ENCODE measurements at places on chromosomes 13 and 19.
A peak's percentile ranks its signal among the peaks of the same experiment; 100 is the strongest.

DNA sequence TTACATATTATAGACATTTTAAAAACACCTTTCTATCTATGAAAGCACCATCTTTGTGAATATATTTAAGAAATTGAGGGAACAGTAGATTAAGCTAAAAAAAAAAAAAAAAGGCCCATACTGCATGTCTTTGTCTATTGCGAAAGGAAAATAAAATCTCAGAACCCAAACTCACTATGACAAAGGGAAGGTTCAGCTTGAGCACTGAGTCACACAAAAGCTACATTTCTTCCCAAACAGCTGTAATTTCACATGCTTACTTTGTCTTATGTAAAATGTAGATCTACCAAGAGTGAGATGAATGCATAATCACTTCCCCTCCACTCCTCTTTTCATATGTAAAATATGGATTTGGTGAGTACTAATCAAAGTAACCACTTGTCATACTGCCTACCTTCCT, 640.1 kb upstream of the KLF12 start:
- no peak for DNase-seq

- DNase-seq = peak; percentile 29
These were observed 43.3 kb downstream of the VWA8 start for GRCh38 chr13:41917641-41918040.

DNA sequence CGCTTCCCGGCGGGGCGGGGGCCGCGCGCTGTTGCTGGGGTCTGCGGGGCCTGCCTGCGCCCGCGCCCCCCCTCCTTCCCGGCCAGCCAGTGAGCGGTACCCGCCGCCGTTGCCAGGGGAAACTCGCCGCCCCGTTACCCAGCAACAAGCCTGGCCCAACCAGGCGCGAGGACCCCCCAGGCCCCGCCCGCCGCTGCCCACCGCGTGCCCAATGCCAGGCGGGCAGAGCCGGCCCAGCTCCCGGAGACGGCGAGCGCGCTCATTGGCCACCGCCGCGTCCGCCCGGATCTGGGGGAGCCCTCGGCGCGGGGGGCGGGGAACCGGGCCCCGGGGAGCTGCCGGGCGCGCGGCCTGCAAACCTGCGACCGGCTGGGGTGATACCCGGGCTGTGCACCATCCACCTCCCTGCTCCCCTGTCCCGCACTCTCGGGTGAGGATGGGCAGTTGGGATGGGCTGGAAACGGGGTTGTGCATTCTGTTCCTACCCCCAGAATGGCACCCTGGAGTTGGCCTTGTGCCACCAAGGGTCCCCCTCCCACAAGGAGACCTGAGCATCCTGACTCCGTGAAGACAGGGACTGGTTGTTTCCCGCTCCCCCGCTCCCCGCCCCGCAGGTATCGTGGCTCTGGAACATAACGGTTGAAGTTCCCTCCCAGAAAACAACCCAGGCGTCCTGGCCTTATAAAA, 8.8 kb upstream of the BBC3 start:
- peak; percentile 73 for DNase-seq

DNA sequence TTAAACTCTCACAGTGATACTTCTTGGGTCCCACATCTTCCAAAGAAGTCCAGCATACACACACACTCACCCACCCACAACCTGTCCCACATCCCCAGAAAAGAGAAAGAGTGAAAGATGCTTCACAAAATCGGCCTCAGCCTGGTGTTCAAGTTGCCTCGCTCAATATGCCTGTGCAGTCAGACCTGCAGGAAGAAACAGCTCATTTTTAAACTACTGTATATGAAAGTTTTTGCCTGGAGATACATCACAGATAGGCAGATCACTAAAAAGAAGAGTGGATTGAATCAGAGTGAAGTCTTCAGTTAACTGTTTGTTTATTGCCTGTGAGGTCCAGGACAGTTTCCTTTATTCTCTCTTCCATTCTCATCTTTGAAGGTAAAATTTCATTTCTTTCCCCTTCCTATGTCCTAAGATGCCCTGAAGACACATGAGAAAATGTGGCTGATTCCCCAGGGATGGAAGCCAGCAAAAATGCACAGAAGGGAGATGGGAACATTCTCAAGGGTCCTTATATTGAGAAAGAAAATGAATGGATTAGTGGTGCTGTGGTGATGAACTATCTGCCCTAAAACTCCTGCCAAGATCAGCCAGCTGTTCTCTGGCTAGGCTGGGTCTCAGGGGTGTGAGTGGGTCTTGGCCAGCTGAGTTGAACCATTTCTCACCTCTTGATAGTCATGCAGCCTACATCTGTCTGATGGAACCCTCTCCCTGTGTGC, 259.0 kb downstream of the ITGBL1 start:
- DNase-seq = no peak

DNA sequence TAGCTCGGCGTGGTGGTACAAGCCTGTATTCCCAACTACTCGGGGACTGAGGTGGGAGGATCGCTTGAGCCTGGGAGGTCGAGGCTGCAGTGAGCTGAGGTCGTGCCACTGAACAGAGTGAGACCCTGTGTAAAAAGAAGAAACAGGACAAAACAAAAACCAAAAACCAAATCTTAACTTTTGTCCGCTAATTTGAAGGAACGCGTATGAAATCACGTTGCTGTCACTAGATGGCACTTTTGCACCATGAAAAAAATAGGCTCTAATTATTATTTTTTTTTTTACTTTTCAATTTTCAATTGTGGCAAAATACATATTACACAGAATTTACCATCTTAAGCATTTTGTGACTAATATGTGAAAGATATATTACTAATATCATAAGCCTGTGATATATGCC, 17.6 kb upstream of the ZNF835 start:
- DNase-seq = no peak

- no peak for DNase-seq
These were observed 7.9 kb upstream of the DPY19L3 start for GRCh38 chr19:32397671-32398101.

GRCh38 chr13:101383595-101383994, 32.7 kb downstream of the NALCN start:
- DNase-seq = no peak

DNA sequence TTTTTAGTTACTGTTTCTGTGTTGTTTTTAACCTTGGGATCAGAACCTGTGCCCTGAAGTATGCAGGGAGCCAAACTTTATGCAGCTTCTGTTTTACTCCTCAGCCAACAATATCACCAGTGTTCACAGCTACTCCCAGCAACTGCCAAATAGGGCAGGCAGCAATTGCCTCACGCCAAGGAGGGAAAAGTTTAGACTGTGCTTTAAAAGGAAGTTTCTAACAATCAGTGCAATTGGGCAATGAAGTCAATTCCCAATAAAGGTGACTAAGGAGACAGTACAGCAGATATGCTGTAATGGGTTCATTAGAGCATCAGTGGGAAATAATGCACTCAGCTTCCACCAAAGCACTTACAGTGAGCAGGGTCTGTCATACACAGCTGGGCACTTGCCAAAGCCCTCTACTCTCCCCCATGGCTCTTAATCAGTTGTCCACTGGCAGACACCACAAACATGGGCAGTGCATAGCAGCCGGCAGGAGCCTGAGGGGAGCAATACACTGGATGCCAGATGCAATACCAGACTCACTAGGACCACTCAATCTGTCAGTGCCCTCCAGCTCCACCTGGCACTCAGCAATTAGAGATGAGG, 19.3 kb downstream of the ENOX1 start:
- DNase-seq = no peak

DNA sequence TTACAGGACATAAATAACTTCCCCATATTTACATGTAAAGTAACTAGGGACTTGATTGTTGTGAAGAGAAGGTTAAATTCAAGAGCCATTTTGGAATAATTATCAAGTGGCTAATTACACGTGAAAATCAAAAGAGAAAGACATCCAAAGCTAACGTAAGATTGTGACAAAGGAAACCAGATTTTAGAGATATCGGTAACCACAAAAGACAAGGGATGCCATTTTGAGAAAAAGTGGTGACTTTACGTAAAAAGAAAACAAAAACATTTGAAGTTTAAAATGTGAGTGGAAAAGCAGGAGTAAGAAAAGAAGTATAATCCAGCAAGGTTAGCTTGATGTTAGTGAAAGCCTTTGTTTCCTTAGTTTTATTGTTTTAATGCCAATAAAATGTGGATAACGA, 10.9 kb upstream of the VWA8 start:
- peak; percentile 11 for DNase-seq

GRCh38 chr19:46979126-46980105, 40.2 kb upstream of the NPAS1 start:
- DNase-seq = no peak

DNA sequence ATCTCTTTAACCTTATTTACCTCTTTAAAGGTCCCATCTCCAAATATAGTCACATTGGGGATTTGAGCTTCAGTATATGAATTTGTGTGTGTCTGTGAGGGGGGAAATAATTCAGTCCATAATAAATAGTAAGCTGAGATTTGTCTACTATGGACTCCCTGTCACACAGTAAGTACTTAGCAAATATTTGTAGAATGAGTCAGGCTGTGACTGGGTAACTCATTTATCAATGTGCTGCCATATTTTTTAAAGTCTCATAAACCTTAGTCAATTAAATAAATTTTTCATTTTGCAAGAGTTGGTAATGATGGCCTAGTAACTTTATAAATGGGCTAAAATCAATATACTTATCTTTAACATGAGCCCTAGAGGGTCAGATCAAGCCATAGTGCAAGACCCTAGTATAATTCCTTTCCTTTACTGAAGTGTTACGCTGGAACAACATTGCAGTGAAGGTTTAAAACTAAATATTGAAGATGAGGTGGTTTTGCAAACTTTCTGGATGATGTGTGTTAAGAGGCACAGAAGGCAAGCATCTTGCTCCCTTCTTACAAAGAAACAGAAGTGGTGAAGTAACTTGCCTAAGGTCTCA, 305.1 kb downstream of the KCNRG start:
- DNase-seq = no peak

DNA sequence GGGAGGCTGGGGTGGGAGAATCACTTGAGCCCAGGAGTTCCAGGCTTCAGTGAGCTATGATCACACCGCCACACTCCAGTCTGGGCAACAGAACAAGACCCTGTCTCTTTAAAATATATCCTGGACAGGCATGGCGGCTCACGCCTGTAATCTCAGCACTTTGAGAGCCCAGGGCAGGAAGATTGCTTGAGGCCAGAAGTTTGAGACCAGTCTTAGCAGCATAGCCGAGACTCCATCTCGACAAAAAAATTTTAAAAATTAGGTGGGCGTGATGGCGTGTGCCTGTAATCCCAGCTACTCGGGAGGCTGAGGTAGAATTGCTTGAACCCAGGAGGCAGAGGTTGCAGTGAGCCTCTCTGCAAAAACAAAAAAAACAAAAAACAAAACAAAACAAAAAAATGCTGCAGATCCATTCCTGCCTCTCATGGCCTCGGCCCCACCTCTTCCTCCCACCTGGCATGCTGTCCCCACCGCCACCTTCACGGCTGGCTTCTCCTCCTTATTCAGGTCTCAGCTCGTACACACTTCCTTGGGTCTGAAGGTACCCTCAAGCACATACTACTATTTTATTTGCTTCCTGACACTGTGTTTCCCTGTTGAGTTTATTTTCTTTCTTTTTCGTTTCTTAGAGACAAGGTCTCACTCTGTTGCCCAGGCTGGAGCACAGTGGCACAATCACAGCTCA, 5.3 kb downstream of the RFX1 start:
- DNase-seq = no peak

GRCh38 chr19:50242581-50242980, 39.2 kb downstream of the MYH14 start:
- no peak for DNase-seq

GRCh38 chr13:66427458-66427861, 802.7 kb downstream of the PCDH9 start:
- no peak for DNase-seq

DNA sequence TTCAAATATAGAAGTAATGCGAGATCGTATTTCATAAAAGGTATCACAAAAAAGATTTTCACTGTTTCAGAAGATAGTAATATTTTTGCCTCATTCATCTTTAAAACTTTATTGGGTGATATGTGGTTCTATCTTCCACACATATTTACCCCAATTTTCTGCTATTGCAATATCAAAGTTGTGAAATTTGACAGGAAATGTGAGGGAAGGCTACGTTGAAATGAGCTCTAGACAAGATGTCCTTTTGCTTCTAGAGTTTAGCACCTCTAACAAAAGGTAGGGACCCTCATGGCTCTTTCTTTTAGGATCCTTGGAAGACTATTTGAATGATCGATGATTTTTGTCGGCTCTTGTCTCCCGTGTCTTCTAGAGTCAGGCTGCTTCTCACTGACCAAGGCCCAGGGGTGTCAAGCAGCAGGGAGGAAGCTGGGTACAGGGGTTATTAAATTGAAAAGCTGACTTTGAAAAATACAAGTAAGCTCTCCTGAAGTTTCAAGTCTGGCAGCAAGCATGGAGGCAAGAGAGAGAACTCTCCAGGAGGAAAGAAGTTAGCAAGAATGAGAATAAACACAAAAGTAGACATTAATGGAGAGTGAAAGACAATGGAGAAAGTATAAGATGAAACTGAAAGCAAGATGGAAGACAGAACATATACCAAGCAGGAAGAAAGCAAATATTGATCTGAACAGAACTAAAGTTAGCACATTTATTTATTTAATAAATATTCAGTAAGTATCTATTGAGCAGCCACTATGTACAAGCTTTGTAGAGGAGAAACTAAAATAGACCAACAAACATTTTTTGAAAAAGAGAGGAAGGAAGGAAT, 73.4 kb downstream of the RUBCNL start:
- DNase-seq = no peak

DNA sequence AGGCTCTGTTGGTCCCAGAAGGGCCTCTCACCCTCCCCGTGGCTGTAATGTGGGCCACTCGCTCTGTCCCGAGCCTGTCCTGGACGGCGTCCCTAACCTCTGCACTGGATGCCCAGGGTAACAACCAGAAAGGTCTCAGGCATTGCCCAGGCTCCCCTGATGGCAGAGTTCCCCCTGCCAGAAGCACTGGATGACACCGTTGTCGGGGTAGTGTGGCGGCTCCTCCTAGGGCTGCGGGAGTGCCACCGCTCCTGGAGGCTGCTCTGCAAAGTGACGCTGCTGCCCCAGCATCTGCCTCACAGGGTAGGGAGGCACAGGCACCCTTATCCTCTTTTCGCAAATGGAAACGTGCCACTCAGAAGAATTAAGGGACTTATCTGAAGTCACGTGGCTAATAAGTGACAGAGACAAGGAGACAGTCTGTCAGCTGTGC, 32.0 kb downstream of the MPHOSPH8 start:
- DNase-seq = no peak

- DNase-seq = no peak
These were observed 1591.5 kb downstream of the PCDH9 start for GRCh38 chr13:65638572-65639168.

DNA sequence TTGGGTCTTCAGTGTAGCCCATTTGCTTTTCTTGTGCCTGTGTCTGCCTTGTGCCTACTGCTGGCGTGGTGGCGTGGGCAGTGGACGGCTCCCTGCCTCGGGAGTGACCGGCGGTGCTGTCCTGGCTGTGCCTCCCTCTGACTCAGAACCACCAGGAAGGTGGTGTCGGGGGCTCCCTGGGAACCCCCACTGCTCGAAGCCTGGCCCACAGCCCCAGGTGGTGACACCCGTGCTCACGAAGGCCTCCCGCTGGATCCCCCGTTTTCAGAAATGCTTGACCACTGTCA, 5.1 kb upstream of the AMH start:
- no peak for DNase-seq

DNA sequence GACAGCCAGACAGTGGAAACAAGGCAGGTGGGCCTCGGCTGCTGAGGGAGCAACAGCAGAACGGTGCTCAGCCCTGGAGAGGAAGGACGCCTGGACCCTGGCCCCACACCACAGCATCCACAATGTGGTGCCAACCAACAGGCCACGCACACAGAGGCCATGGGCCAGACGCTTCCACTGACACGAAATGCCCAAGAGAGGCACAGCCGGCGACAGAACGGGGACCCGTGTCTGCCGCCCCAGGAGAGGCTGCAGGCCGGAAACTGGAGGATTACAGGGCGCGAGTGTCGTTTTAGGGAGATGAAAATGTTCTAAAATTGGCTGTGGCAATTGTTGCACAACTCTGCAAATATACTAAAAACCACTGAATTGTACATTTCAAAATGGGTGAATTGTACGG, 69.7 kb downstream of the RASA3 start:
- no peak for DNase-seq
